ENCODE measurements at places on chromosomes 6 and 20.

GRCh38 chr6:105869835-105870440, 216.2 kb upstream of the PRDM1 start:
- DNase-seq, result no peak

- DNase-seq, result no peak
These were observed 94.1 kb upstream of the TMEM181 start for GRCh38 chr6:158465747-158466146.

- DNase-seq, result peak; percentile 64
These were observed 71.4 kb downstream of the DACT2 start for GRCh38 chr6:168248148-168248620.

GRCh38 chr6:169428532-169428931, 174.9 kb upstream of the THBS2 start:
- no peak for DNase-seq

DNA sequence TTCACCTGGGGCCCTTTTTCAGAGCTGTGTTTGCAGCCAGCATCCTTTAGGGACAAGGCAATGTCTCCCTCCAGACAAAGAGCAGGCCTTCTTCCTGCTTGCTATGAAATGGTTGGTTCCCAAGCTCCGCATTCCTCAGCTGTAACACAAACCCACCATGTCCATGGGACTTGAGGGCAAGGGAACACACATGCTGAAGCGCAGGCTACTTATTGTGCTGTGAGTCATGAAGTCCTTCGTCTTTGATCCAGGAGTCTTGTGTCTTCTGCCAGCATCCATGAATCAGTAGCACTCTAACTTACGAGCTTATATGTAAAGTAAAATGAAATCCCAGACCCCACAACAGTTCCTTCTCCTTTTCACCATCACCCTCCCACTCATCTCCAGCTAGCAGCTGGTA, 59.0 kb downstream of the ANKRD60 start:
- no peak for DNase-seq

- no peak for DNase-seq
These were observed 132.4 kb downstream of the MACROD2 start for GRCh38 chr20:14127514-14128223.

GRCh38 chr20:391041-391711, 10.6 kb downstream of the TRIB3 start:
- DNase-seq, result no peak

- no peak for DNase-seq
These were observed 1.4 kb downstream of the LRFN2 start for GRCh38 chr6:40585651-40586269.

- DNase-seq, result no peak
These were observed 10.2 kb downstream of the WFDC3 start for GRCh38 chr20:45781391-45781931.

GRCh38 chr20:47673671-47673955, 111.7 kb downstream of the SULF2 start:
- DNase-seq, result no peak

GRCh38 chr6:139877828-139878405, 503.5 kb upstream of the CITED2 start:
- no peak for DNase-seq

- DNase-seq, result no peak
These were observed 227.9 kb upstream of the MARCKS start for GRCh38 chr6:113629256-113629655.

DNA sequence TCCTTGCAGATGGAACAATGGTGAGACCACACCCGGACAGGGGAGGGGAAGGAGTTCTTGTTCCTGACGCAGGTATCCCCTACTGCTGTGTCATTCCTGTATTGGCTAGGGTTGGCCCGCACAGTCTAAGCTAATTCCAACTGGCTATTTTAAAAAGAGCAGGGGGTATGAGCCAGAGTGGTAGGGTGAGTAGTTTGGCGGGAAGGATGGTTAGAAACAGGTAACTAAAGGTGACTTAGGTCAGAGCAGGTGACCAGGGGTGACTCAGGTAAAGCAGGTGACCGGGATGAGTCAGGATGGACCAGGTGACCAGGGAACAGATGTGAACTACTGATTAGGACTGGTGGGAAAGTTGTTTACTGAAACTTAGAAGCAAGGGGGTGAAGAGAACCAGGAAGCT, 58.0 kb downstream of the ZNF292 start:
- no peak for DNase-seq

DNA sequence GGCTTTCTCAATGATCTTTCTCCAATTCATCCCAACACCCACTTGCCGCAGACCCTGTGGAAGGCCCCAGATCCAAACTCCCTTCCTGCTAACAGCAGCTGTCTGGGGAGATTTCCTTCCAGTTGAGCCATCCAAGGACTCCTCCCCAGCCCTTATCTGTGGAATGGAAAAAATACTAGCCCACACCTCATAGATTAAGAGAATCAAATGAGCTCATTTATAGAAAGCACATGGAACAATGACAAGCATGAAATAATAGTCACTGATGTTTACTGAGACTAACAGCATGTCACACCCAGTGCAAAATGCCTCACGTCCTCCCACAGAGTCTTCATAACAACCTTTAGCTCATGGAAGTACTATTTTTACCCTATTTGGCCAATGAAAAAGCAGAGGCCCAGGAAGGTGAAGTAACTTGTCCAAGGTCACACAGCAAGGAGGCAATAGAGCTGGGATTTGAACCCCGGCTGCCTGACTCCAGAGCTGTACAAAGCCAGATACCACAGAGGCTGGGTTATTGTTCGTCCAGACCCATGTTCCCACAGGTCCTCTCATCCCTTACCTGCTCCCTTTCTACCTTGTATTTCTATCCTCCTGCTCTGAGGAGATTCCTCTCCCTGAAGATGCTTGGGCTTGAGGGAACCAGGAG, 23.4 kb upstream of the PTGIS start:
- no peak for DNase-seq

- DNase-seq, result peak; percentile 75
These were observed 11.2 kb upstream of the SPAG4 start for GRCh38 chr20:35604449-35604747.

DNA sequence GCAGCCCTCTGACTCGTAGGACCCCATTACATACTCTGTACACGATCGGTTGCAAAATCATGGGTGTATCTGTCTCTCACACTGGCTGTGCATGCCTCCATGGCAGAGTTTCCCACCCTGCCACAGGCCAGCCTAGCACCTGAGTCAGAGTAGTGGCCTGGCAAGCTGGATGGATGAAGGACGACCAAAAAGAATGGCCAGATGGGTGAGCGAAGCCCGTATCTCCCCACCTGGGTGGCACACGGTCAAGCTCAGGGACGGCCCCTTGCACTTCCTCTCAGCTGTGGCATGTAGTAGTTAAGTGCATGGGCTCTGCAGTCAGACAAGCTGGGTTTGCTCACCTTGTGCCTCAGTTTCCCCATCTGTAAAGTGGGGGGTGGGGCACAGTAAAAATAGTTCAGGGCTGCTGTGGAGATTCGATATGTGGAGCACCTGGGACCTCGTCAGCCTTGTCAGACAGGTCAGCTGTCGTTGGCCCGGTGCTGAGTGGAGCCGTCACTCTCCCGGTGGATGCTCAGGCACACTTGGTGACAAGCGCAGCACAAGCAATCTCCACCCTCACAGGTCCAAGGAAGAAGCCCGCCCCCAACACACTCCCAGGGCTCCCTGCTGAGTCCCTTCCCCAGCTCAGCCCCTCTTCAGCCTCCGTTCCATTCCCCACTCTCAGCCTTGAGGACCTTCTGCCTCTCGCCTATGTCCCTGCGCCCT, 12.6 kb downstream of the CPNE5 start:
- no peak for DNase-seq

DNA sequence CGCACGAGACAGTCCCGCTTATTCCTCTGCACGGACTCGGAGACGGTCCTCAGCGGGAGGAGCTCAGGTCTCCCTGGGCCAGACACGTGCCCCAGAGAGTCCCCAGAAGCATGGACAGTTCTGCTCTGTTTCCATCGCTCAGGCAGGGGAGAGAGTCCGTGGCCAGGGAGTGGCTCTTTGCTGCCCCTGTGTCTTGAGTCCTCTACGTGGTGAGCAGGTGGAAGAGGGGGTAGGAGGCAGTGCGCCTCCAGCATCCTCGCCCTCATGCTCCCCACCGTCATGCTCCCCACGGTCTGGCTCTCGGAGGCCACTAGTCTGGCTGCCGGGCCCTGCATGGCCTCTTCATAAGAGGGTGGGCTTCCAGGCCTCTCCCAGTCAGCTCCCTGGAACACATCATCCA, 8.9 kb downstream of the TAGAP start:
- DNase-seq, result no peak

GRCh38 chr6:84687431-84687830, 77.0 kb downstream of the TBX18 start:
- DNase-seq, result no peak

GRCh38 chr6:131966443-131966842, 15.3 kb upstream of the CCN2 start:
- no peak for DNase-seq

GRCh38 chr6:15264902-15265761, 19.3 kb downstream of the JARID2 start:
- DNase-seq, result no peak

DNA sequence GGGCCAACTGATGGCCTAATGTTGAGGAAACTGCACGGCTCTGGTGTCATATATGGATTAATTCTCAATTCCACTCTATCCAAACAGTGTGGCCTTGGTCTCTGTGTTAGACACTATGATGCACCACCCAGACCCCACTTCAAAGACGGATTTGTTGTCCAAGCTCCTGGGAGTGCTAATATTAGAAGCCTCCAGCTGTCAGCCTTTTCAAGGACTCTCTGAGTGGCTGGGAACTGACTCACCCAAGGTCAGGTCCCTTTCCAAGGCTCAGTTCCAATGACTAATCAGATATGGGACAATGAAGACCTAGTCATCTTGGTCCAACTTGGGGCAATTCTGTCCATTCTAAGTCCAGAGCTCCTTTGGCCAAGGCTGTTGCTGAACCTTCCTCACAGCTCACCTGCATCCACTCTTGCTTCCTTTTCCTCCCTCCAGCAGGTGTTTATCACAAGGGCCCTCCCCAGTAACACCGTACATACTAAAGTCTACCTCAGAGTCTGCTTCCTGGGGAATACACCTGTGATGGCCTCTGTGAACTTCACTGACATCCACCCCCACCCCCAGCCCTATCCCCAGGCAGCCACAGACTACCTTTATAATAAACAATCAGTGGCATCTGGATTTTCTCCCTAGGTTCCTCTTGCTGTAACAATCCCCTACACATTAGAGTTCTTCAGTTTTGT, 7.2 kb upstream of the IL20RA start:
- DNase-seq, result no peak

GRCh38 chr6:70686548-70687133, 19.0 kb downstream of the SMAP1 start:
- no peak for DNase-seq

GRCh38 chr6:10610289-10610688, 84.1 kb downstream of the C6orf52 start:
- no peak for DNase-seq

DNA sequence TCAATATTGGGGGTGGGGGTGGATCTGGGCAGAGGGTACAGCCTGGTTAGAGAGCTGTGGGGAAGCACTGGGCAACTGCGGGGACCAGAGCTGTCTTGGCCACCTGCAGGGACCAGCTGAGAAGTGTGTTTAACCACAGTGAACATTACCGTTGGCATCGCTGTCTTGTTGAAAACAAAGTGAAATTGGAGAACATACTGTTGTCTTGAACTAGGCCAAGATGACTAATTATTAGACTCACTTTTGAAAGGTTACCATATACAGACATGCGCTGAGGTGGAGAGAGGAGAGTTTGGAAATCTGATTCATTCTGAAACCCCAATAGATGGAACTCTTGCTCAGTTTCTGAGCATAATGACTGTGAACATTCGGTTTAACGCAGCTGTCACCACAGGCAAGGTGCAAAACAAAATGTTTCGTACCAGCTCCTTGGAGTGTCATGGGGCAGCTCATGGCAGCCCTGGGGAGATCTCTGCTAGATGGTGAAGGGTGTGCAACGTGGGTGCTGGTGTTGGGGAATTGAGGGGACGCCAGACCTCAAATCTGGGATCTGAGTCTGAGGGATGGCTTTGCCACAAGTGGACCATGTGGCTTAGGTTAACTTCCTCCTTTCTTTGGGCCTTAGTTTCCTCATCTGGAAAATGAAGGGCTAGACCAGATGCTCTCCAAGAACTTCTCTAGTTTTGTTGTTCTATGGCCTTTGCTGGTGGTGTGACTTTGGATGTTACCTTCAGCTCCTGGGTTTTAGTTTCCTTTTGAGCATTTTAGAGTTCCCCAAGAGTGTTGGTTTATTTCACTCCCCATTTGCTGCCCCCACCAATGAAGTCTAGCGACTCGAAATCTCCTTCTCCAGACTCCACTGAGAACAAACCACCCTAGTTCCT, 24.6 kb upstream of the GTSF1L start:
- no peak for DNase-seq

GRCh38 chr6:61810047-61810446, 476.0 kb downstream of the KHDRBS2 start:
- DNase-seq, result no peak

- DNase-seq, result no peak
These were observed 117.4 kb upstream of the PRDM1 start for GRCh38 chr6:105968603-105969333.

GRCh38 chr6:24882835-24883555, 52.8 kb downstream of the RIPOR2 start:
- no peak for DNase-seq

- DNase-seq, result no peak
These were observed 35.3 kb downstream of the EYA2 start for GRCh38 chr20:46929902-46930301.

GRCh38 chr6:46652232-46652602, 401 bp downstream of the CYP39A1 start:
- no peak for DNase-seq

GRCh38 chr6:90989763-90990162, 402.9 kb upstream of the MAP3K7 start:
- DNase-seq, result no peak

GRCh38 chr20:58702161-58702510, 9.5 kb downstream of the NPEPL1 start:
- DNase-seq, result no peak

DNA sequence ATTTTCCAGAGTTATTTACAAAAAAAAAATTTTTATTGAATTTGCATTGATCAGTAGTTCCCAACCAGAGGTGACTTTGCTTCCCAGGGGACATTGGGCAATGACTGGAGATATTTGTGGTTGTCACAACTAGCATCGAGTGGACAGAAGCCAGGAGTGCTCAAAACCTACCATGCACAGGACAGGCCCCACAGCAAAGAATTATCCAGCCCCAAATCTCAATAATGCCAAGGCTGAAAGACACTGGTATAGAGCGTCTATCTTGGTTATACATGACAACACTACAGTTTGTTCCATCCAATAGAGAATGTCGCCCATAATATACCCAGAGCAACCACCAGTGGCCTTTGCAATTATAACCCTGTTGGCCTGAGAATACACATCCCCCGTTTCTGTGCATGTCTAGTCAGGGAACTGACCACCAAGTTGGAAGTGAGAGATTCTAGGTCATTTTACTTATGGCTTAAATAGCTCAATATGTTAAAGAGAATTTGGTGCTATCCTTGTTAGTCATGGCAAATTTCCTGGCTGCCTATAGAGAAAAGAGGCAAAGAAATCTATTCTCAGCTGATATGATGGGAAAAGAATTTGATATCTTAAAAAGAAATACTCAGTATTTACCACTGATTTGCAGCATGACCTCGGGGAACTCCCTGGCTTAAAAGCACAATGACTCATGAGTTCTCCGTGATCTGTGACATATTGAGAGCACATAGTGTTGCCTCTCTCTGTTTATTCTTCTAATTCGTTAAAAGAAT, 76.0 kb upstream of the ADTRP start:
- no peak for DNase-seq

Measured in HuH-7 (cell line).